ENCODE measurements at places on chromosomes 4 and X.
A peak's percentile ranks its signal among the peaks of the same experiment; 100 is the strongest.

- no peak for DNase-seq
Measured at GRCh38 chr4:149266301-149266700, 549.3 kb downstream of the IQCM start.

DNA sequence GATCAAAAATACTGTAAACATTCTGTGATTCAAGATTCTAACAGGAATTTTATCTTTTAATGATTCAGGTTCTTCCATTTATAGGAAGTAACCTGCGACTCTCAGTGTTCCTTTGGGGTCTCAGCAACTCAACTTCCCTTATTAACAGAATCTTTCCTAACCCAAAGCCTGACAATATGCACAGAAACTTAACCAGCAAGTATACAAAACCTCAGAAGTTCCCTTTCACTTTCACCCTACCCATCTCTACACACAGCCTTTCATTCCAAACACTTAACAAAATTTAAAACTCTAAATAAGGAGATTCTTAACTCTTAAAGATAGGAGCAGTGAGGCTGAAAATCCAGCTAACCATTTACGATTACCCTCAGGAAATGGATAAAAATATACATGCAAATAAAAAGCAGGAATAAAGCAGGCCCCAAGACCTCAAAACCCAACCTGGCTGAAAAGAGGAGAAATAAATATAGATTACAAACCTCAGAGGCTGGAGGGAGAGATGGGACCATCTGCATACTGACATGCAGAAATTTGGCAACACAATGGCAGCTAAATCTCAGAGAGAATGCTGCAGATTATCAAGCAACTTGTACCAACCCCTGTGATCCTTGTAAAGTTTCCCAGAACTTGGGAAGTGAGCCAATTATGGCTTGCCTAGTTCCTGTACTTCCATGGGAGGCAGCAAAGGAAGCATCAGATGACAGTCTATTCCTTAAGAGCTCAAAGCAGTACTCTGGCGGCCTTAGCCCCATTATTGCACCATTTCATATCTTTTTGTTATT is 101.0 kb downstream of the ATP11C start:
- peak; percentile 25 for DNase-seq

GRCh38 chrX:1591863-1592469 is 562 bp downstream of the AKAP17A start:
- no peak for DNase-seq

DNA sequence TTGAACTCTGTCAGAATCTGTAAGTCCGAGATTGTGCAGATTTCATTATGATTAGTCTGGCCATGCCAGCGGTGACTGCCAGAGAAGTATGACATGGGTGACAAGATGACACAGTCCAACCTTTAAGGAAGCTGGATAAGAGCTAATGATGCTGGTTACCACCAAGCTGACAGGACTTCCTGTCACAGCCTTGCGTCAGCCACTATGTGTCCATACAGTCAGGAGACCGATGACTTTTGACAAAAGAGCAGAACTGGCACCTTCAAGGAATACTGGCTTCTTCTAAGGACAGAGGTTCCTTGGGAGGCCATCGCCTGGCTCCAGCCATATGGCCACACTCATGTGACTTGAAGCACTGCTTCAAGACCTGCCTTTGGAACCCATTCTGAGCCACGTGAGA is 67.2 kb upstream of the TFDP3 start:
- no peak for DNase-seq

DNA sequence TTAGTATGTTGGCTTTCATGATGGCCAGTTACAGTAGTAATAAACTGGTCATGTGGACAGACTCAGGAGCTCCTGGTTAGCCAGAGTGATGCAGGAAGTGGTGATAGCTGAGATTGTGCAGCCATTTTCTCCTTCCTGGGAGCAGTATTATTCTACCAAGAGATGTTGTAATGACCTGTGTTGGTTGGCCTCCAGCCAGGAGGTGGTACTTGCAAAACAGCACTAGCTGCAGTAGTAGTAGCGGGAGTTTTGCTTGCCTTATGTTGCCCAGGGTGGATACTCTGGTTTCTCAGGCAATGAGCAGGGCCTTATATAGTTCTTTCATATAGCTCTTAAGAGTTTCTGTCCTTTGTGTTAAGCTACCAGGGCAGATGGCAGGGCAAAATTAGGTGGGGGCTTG is 998.8 kb downstream of the GLUD2 start:
- no peak for DNase-seq

DNA sequence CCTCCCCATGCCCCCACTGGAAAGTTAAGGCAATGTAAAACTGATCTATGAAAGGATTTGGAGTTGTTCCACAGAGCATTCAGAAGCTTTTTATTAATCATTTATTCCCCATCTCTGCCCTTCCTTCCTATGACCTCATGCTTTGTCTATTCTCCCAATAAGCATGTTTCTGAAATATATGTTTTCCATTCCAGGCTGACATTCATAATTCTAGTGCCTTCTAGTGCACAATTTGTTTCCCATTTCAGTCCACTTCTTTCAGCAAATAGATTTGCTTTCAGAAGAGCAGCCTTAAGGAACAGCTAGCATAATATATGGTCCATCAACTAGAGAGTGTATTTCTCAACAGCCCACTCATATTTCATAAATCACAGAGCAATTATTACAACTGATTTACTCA is 77.1 kb upstream of the ATXN3L start:
- DNase-seq = no peak

- no peak for DNase-seq
Measured at GRCh38 chr4:169385376-169385775, 114.6 kb upstream of the SH3RF1 start.

GRCh38 chr4:44660396-44660795 is 9.0 kb upstream of the YIPF7 start:
- no peak for DNase-seq

DNA sequence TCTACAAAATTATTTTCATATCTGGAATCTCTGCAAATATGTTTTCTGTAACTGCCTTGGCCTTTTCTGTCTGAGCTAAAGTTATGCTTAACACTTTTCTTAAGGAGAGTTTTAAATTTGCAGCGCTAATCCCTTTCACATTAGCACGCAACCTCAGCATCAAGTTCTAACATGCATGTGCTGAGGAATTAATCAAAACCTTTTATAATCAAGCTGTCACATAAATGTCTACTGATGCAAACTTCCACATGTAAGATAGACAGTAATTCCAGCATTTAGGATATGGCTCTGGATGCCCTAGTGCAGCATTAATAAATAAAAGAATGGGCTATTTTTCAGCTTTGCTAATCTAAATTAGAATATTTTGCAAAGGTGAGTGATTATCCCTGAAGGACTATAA is 17.5 kb upstream of the NEIL3 start:
- no peak for DNase-seq

DNA sequence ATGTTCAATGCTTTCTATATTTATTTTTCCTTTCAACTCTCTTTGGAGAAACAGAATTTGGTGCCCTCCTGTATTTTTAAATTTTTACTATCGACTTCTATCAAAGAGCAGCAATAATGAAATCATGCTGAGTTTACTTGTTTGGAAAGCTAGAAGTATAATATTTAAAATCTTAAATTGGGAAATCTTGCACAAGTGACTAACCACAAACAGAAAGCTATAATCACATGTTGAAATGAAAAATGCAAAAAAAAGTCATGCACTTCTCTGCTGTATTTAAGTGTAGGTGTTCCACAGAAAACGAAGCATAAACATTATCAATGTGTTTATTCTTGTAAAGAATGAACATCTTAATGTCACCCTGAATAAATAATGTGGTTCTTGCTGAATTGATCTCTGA is 306.1 kb downstream of the PCDH18 start:
- no peak for DNase-seq

DNA sequence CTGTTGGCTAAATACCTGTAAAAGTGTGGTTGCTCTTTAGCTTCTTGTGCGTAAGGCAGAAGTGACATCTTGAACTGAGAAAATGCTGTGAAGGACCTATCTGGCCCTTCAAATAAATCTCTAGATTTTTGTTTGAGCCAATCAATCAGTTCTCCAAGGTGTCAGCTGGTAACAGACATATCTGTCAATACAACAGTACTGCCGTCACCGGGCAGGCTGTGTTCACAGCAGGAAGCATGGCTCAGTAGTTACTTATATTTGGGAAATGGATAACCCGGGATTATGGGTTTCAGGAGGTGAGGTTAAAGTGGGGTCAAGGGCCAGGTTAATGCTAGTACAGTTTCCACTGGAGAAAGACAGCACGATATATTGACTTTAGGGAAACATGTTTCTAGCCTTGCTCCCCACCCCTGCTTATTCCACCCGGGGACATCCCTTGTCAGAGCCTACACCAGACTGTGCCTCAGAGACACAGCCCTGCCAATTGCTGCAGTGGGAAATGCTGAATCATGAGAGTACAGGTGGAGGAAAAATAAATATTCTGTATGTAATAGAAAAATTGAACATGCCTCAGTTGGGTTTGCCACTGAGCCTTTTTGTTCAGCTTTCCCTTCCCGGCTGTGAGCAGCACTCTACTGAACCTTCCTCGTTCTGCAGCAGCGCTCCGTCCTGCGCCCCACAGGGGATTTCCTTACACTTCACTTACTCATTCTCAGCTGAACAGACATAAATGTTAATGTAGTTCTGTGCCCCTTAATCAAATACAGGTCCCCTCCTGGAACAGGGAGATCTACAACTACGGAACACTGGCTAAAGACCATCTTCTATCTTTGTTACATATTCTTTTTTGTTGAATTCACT is 121.1 kb downstream of the MGST2 start:
- no peak for DNase-seq

DNA sequence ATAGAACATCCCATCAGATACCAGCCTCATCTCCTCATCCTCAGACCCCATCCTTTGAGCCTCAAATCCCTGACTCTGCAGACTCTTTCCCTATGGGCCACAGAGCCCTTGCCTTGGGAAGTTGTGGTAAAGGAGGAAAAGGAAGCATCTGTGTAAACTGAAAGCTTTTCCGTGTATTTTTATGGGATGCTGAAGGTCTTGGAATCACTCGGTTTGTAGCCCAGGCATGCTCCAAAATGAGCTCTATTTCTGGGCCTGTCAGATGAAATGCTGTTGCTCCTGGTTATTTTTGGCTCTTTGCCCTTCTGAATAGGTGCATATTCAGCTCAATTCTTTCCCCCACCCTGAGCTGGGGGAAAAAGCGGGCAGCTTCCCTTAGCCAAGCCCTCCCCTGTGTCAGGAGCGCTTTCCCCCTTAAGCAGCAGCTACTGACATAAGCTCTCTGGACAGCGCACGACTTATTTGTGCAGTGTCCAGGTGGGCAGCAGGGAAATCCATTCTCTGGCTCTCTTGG is 5.0 kb upstream of the SEL1L3 start:
- no peak for DNase-seq

DNA sequence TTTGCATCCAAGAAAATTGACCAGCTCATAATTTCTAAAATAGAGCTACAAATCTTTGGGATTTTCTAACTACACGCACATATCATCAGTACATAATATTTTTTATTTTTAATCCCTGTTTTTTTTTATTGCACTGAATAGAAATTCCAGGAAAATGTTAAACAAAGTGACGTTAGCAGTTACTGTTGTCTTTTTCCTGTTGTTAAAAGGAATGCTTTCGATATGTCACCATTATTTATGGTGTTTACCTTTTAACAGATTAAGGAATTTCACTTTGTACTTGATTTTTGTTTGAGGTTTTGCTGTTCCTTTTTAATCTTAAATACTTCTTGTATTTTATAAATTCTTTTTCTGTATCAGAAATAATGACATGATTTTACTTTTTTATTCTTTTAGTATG is 89.7 kb downstream of the TMEM144 start:
- DNase-seq = no peak

DNA sequence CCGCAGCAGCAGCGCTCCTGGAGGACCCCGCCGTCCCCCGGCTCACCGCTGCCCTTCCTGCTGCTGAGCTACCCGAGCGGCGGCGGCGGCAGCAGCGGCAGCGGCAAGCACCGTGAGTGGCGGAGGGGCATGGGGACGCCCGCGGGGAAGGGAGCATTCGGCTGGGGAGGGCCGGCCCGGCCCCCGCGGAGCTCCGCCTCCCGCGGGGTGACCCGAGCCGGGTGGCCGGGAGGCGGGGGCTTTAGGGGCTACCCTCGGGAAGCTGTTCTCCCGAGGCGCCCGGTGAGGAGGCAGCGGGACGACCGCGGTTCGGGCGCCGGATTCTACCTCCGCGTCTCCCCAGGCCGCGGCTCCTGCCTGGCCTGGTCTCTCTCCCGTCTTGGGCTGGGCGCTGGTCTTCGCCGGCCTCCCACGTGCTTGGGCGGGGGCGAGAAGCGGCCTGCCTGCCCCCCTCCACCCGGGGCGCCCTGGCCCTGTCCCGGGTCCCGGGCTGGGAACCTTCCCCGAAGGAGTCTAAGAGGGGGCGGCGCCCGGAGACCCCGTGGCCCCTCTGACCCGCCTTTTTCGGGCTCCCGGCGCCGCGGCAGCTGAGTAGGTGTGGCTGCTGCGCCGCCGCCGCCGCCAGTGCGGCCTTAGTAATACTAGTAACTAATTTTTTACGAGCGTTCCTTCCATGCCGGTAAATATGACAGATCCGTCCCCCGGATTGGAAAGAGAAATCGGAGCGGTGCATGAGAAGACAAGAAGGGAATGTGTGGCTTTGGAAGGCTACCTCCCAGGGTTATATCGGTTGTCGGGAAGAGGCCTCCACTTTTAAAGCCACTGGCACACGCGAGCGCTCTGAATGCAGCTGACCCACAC is 16.4 kb upstream of the RUFY3 start:
- DNase-seq = peak; percentile 85

DNA sequence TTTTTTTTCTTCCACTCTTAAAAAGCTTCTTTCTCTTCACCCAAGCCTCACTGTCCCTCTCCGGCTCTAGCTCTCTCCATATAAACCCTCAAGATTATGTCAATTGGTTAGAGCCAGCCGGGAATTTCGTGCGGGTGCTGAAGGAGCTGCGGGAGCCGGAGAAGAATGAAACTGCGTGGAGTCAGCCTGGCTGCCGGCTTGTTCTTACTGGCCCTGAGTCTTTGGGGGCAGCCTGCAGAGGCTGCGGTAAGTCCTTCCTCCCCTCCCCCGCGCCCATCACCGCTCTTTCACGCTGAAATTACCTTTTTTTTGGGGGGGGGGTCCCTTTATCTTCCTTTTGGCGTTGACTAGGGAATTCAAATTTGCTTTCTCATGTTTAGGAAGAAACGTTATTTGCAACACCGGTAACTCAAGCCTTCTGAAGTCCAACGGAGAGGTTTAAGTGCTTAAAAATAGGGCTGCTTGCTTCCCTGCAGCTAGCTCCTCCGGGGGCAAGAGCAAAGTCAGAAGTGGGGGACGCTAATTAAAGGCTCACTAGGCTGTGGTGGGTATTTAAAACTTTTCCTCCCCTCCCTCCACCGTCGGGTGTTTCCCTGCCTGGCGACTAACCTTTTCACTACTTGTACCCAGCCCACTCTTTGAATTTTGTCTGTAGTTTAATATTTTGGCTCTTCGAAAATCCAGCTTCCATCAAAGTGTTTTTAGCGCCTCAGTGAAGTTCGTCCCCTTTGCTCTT is 491 bp downstream of the COL4A5 start:
- DNase-seq = no peak

DNA sequence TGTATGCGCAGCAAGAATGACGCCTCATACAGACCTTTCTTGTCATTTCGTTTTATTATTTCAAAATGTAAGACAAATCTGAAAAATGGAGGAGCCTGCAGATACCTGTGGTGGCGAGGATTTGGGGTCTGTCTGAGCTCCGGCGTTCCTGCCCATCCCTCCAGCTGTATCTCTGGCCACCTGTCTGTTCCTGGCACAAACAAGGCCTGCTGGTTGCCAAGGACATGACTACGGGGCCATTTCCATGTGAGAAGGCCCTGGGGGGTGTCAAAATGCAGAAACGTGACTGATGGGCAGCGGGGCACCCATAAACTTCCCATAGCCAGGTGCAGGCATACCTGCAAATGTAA is 591 bp upstream of the TSPAN7 start:
- DNase-seq = no peak

Data from NAMALWA (cell line).